Fibroblast of skin of scalp (primary cell): ENCODE measurements at places on chromosomes 3 and 15.
A peak's percentile ranks its signal among the peaks of the same experiment; 100 is the strongest.

DNA sequence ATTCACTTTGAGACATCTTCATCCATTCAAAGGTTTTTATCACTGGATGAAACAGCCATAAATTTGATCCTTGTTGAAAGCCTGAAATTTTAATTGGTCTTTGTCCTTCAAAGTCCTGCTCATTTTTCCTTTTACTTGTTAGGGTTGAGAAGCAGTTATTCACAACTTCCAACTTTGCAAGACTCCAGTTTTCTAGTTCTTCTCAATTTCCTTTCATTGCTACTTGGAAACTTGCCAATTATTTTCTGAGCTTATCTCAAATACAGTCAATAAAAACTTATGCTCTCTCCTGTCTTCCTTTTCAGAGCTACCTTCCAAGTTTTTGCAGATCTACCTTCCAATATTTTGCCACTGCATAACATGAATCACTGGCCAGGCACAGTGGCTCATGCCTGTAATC, 23.7 kb upstream of the CD276 start:
- DNase-seq, result no peak

DNA sequence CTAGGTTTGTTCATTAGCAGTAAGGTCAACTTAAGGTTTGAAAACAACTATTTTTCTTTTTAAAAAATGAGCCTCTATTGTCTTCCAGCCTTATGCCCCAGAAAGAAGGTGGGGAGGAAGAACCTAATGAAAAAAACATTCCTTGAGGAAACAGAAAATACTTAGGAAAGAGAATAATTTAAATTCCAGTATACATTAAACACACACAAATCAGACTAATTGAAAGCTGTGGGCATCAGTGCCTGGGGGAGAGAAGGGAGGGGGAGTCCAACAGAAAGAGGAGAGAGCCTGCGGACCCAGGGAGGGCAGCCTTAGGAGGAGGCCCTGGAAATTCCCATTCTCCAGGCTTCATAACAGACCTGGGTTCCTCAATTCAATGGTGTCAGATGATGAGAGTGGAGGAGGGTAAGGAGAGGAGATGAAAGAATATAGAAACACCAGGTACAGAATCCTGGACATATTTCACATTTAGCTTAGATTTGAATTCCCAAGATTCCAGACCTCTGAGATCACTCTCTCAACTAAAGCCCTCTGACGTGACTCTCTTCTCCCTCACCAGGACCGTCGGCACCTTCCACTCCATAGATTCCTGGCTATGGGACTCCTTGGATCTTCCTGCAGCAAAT, 320.5 kb upstream of the UMPS start:
- peak; percentile 52 for DNase-seq

GRCh38 chr3:15754047-15754446, 43.7 kb downstream of the ANKRD28 start:
- peak; percentile 71 for DNase-seq

DNA sequence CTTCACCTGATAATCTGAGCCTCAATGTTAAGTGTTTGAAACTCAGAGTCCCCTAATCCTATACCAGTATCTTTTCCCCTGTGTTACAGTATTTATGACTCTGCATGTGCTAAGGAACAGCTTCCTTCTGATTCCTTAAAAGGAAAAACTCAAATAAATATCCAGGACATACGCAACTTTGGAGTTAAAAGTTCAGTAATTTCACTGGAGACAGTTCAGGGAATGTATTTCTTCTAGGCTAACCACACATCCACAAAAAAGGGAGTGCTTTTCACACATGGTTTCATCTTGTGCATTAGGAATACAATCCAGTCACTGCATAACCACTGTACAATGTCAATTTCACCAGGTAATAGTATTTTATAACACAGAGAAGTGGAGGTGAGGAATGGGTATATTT, 31.0 kb downstream of the PGBD4 start:
- DNase-seq, result no peak

- DNase-seq, result no peak
Observed at GRCh38 chr3:130516645-130517512, at the start of gene COL6A6. TSS of gene COL6A6 (plus strand) at chr3:130517177. CDS start at chr3:130560365, 43,188 bp downstream.

DNA sequence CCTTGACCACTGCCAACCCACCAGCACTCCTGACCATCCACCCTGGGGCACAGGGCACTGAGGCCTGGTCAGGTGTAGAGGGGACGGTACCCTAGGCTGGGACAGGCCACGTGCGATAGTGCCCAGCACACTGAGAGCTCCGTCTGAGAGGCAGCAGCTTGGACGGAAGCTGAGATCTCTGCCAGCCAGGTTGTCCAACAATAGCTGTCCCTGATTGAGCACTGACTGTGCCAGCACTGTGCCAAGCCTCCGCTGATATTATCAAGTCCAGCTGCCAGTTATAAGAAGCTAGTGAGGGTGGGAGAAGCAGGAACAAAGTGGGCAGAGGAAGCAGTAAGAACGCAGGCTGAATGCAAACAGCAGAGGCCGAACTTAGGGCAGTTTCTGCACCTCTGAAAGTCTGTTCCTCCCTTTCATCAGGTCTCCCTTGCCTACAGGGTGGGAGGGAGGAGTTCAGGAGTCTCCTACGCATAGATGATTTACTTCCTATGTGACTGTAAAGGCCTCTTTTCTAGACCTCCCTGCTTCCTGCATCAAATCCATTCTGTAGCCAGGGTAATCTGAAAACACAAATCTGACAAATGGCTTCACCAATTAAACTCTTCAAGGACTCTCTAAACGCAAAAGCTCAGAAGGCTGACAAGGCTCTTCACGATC, 29.7 kb downstream of the MRPS11 start:
- DNase-seq, result no peak

DNA sequence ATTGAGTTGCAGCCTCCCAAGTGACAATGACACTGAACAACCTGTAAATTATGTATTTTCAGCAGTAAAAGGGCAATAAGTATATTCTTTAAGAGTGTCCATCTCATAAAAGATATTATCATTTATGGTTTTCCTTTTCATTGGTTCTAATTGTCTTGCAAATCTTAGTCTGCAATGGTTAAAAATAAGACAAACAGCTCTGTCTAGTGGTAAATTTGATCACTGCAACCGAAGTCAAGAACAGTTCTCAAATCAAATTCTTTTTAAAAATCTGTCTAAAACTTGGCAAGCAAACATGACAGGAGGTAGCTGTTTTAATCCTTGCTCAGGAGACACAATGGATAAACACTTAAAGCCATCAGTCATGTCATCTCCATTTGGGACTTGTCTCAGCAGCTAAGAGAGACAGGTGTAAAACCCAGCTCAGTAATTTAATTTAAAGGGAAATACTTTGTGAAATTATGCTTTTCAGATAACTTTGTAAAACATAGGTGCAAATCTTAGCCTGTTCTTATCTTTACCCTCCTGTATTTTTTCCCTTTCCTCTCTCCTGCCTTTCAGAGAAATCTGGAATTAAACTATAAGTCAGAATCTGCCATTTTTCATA, 150.3 kb upstream of the ARHGEF26 start:
- DNase-seq, result peak; percentile 44

- no peak for DNase-seq
Observed at GRCh38 chr3:99943931-99944761, 126.5 kb downstream of the CMSS1 start.

DNA sequence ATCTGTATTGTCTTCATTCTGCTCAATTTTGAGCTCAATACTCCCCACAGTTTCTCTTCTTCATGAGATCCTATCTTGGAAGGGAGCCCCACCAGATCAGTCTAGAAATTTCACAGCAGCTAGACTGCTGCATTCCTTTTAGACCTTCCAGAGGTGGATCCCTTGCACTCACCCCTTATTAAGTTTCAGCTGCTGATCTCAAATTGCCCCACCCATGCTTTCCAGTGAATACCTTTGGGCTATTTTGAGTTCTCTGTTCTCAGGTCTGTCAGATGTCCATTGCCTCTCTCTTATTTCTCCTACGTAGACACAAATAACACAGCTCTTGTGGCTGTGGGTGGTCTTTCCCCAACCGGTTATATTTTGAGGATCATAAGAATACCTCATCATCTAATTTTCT, 60.8 kb downstream of the GPR156 start:
- DNase-seq, result no peak

DNA sequence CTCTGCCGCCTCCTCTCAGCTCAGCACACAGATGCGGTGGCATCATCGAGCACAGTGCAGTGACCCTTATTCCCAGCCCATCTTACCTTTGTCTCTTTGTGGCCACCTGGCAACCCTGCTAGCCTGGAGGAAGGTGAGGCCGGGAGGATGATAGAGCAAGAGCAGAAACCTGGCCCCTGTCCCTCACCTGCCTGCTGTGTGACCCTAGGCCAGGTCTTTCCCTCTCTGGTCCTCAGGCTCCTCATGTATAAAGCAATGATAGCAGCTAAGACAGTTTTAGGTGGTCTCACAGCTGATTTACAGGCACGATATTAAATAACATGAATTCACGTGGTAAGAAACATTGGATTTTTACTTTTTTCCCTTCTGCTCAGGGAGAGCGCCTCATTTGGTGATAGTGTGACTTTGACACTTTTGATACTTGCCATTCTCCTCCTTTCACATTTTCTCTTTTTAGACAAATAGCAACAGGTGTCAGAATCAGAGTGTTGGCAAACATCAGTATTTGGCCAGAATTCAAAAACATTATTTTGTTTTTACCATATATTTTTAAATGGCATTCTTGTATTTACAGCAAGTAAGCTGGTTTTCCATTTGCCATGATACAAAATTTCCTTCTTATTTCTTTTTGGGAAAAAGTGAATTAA, 29.5 kb upstream of the CTSH start:
- DNase-seq, result no peak

DNA sequence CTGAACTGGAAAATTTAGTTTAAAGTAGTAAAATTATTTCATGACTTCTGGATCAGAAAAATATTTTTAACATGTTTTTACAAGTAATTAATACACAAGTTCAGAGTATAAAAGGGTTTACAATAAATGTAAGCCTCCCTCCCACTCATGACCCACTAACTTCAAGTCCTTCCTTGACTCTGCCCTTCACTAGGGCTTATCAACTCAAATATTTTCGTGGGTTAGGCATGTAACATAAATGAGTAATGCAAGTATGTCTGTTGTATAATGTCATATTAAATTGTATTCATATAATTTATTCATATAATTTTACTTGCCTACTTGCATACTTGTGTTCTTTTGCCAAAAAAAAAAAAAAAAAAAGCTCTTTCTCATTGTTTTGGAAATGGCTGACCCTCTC, 3.4 kb upstream of the OPA1 start:
- no peak for DNase-seq

DNA sequence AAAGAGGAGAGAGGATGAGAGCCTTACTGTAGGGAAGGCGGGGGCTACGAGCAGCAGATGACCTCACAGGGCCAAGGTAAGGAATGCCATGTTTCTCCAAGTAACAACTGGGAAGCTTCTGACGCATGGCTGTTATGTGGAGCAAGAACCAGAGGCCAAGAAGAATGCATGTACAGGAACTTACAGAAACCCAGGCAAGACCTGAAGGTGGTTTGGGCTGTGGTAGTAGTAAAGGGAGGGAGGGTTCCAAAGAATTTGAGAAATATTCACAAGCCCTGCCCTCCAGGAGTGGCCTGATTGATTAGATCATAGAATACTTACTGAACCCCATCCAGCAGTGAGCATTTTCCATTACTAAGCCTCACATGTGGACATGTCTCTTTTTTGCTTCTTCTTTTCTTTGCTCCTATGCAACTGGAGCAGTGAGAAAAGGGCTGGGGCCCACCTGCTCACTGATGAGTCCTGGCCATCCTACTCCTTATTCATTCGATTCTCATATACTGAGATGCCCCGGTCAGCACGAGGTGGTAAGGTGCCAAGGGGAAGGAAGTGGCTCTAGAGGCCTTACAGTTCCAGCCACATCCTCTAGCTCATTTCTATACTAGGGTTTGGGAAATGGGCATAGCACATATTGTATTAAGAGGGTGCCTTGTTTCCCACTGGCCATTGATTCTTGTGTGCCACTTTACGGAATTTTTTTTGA, 8.3 kb upstream of the SLC12A8 start:
- peak; percentile 33 for DNase-seq

- DNase-seq, result no peak
Observed at GRCh38 chr3:98823791-98824190, 60.7 kb downstream of the ST3GAL6 start.

DNA sequence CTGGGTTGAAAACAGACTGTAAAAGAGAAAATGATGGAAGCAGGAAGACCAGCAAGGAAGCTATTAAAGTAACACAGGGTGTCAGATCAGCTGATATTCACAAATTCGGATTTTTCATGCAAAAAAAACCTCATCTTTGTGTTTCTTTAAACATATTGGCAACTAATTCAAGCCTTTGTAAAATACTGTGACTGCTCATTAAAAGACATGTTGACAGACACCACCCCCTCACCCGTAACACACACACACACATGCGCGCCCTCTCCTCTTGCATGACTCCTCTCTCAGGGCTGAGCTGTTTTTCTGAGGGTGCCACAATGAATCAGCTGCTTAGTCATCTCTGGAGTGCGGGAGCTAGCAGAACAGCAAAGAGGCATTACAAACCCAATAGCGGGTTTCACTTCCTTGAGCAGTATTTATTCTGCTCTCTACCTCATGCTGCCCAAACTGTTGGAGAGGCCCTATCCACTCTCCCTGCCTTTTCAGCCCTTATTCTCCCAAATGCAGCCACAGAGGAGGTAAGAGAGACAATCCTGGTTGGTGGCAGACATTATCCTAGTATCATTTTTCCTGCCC, 35.8 kb upstream of the CCDC80 start:
- peak; percentile 99 for DNase-seq

DNA sequence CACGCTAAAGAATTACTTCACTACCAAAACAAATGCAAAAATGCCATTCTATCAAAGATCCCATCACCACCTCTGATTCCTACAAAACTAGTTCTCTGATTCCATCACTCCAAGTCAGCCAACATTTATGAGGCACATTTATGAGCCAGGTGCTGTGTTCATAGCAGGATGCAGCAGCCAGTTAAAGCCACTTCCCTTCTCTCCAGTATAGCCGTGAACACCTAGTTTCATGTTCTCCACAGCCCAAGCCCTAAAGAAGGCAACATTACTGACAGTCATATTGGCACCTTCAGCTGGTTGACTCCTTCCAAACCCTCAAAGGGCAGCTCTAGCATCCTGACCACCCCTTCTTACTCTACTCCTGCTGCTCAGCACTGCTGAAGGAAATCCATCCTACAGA, 36.4 kb downstream of the RYK start:
- no peak for DNase-seq

- peak; percentile 77 for DNase-seq
Observed at GRCh38 chr3:45124352-45124751, 21.8 kb downstream of the CDCP1 start.

GRCh38 chr3:51830836-51831385, 30.5 kb upstream of the IQCF2 start:
- DNase-seq, result no peak

DNA sequence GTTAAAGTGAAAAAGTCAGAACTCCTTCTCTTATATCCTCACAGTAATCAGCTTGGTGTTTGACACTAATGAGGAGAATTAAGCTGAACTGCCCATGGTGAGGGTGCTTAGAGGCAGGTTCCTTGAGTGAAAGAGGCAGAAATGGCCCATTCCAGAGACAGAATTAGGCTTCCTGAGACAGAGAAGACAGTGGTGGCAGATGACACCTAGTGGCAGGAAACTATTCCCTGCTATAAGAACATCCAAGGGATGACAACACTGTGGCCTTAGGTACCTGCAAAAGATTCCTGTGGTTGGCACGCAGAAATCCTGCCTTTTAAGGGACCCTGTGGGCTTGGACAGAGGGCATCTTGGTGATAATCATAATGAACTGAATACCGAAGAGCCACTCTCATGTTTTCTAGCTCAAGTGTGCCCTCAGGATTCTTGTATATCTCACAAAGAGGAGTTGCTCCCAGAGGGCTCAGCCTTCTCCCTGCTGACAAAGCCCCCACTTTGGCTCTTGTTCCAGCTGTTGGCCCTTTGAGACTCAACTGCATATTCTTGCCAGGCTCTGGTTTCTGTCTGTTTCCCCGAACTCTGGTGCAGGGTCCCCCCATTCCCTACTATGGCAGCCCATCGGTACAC, 56.0 kb downstream of the KBTBD12 start:
- DNase-seq, result peak; percentile 64
